ENCODE measurements at places on chromosomes 13 and 19.

- DNase-seq: no peak
These were observed 6.1 kb downstream of the SBNO2 start for GRCh38 chr19:1167687-1168571.

DNA sequence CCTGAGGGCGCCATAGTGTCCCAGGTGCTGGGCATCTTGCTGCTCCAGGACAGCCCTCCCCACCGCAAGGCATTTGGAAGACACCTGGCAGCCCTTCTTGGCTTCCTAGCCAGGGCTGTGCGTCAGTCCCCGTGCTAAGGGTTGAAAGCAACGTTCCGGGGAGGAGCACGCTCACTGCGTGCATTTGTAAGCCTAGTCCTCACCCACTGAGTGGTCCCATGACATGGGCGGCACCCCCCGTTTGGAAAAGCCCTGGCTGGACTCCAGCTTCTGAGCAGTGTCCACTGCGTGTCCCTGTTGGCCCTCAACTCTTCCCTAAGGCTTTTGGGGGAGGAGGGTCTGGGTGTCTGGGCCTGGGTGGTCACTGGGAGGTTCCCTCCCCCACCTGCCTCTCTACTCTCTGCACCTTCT is 76.3 kb upstream of the GPR183 start:
- DNase-seq: no peak

- peak; percentile 56 for DNase-seq
These were observed 24.4 kb upstream of the SIAH3 start for GRCh38 chr13:45875951-45876350.

GRCh38 chr19:2208975-2209374 is 27.2 kb downstream of the PLEKHJ1 start:
- no peak for DNase-seq

- DNase-seq: no peak
These were observed 22.0 kb downstream of the GPC6 start for GRCh38 chr13:93248627-93249047.

DNA sequence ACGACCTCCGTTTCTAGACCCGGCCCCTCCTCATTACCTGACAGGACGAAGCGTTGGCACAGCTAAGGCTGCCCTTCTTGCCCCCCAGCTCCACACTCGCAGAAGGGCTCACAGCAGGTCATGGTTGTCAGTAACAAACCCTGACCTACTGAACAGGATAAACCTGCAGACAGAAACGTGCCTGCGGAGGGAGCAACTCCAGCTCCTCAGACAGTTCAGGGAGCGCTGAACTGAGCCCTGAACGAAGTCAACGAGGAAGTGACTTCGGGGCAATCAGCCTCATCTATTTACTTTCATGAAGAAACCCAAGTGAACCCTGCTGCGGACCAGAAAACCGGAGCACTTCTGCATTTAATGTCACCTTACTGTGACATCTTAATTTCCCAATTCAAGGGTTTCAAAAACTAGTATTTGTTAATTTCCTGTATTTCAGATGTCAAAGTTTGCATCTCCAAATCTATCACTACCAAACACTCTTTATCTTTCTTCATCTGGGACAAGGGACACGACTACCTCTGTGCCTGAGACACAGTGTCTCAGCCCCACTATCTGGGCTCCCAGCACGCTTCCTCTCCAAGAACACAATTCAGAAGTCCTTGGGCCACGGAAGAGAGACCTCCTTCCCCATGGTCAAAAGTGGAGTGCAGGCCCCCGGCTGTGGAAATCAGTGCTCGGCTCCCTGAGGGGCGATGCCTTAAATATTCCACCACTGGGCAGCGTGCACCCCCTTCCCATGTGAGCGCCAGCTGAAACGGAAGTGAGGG is 40.2 kb downstream of the CARS2 start:
- no peak for DNase-seq

DNA sequence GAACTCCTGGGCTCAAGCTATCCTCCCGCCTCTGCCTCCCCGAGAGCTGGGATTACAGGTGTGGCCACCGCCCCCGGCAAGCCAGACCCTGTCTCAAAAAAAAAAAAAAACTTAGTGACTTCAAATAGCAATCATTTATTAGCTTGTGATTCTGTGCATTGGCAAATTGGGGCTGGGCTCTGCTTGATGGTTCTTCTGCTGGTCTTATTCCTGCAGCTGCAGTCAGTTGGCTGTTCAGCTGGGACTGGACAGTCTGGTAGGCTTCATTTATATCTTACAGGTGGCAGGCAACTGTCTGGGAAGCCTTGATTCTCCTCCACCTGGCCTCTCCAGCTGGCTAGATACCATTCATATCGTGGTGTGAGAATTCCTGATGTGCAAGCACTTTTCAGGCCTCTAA is 7.4 kb downstream of the DHDH start:
- DNase-seq: no peak

DNA sequence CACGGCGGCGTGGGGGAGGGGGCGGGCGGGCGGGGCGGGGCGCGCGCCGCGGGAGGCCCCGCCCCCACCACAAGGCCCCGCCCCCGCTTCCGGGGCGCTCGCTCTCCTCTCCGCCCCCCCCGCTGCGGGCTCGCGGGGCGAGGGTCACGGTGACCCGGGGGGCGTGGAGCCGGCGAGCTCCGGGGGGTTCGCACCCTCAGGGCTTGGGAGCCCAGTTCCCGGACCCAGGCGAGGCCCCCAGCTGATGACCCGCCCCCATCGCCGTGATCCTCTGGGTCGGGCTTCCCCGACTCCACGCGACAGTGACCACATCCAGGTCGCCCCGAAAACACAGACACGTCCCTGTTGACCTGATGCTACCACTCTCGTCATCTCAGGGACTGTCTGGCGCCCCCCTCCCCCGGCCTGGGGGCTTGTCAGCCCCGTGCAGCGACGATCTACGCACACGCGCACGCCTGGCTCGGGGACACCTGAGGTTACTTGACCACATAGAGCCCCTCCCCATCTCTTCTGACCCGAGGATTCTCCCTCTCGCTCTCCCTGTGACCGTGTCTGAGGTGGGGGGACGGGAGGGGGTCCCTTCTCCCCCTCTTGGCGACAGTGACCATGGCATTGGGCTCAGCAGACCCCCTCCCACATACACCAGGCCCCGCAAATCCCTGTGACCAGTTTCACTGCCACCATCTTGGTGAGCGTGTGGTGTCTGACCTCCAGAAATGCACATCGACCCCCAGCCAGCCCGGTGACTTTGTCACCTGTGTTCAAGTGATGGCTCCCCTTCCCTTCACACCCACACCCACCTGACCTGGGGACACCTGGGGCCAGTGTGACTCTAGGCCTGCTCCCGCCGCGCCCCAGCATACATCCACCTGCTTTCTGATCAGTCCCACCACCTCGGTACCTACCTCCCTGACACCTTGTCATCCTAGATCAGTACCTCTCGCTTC is 670 bp downstream of the MAP2K7 start:
- no peak for DNase-seq

DNA sequence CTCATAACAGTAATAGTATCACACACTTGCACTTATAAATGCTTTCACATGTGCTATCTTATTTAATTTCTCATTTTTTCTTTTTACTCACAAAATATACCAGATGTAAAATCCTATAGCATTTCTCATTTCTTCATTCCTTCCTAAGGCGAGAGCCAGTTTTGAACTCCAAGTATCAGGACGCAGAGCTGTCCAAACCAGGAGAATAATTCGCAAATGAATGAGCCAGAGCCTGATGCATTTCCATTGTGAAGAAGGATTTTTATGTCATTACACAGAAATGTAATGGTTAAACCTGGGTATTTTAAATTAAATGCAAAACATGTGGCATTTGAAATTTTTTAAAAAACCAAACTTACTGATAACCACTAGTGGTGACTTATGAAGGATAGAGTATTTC is 244.3 kb downstream of the RGCC start:
- no peak for DNase-seq

- no peak for DNase-seq
These were observed 26.7 kb upstream of the TDRD3 start for GRCh38 chr13:60370343-60370742.

DNA sequence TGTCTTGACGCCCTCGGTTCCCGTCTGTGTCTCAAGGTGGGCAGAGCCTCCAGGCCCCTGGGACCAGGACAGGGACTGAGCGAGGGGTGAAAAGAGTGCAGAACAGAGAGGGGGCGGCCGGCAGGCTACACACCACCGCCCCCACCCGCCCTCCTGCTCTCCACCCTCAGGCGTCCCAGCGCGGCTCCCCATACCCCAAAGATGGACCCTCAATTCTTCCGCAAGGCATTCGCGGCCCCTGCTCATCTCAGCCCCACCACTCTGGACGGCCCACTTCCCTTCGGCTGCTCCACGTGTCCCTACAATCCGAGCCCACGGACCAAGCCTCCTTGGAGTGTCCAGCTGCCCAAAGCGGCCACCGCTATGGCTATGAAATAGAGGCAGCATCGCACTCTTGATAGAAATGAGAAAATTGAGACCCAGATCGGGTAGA is 1.8 kb downstream of the KLF16 start:
- DNase-seq: no peak
